ENCODE measurements at places on chromosomes 6 and 20. TPM values are rescaled to one million over a fixed set of nuclear protein-coding genes. Genes with fewer than 3 reads are reported as not detected.

WFDC8 gene
- not detected for total RNA-seq

MYB gene
- total RNA-seq: 0.43 TPM

DDX43 gene
- total RNA-seq: 0.86 TPM

TSHZ2 gene
- total RNA-seq: 2.3 TPM

DSP gene
- 28.1 TPM for total RNA-seq

PRDM1 gene
- total RNA-seq: 39.7 TPM

CRIP3 gene
- total RNA-seq: not detected

GSTA3 gene
- total RNA-seq: not detected
